Muscle of back (tissue), 13 donors: ENCODE measurements at places on chromosomes 11 and 22.

DNA sequence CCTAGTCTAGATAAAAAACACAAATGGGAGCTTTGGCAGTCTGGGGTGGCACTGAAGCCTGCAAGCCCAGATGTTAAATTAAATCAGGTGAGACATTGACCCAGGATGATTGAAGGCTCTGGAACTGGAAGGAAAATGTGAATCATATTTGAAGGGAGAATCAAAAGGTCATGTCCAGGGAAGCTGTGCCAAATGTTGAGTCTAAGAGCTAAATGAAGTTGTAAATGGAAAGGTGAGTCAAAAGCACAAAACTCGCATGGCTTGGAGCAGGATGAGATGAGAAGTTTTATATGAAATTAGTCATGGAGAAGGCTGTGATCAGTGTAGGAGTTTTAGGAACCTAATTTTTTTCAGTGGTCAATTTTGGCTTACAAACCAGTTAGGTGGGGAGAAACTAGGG is 301.1 kb downstream of the BLID start:
- no peak for DNase-seq

DNA sequence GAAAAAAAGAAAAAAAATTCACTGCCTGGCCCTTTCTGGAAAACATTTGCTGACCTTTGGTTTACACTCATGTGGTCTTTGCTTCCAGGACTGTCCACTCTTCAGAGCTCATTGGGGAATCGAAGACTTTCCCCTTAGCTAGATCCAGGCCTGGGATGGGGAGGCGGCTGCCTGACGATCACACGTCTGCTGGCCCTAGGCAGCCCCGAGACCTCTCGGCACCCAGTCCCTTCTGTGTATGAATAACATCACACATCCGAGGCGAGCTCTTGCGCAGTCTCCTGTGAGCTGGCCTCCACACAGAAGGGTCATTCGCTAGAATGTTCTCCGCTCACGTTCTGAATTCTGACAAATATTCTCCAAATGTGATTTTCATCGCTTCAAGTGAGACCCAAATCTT is 25.7 kb upstream of the GAL start:
- DNase-seq, result peak; percentile 8

GRCh38 chr11:42661942-42662341 is 649.9 kb upstream of the API5 start:
- DNase-seq, result no peak

GRCh38 chr11:34613552-34614056 is 7.3 kb upstream of the EHF start:
- DNase-seq, result peak; percentile 20

- no peak for DNase-seq
Observed at GRCh38 chr11:1165256-1166041, 7.7 kb downstream of the MUC5AC start.

DNA sequence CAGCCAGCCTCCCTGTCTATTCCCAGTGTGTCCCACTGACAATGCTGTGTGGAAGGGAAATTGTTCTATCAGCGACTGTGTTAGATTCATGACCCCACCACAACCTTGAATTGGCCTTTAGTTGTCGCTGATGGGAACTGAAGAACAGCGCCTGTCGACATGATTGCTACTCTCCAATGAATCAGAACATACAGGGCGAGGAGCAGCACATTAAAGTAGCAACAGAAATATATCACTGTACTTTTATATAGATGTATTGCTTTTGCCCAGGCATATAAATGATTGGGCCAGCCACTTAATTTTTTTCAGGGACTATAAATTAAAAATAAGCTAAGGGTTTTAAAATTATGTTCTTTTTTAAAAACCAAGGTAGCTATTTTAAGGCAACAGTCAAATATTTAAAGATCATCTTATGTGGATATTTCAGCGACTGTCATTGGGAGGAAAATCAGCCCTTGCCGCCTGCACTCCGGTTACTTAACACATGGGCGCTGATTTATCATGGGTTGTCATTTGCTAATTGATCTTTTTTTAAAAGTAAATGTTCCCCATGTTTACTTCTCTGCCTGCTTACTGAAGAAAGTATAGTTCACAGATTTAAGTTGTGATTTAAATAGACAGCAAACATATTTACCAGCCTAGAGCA is 42.1 kb downstream of the ARL14EP start:
- no peak for DNase-seq

GRCh38 chr11:125168918-125169456 is 4.4 kb downstream of the PKNOX2 start:
- DNase-seq, result peak; percentile 66

GRCh38 chr11:73398721-73399120 is 22.5 kb downstream of the RELT start:
- DNase-seq, result no peak

DNA sequence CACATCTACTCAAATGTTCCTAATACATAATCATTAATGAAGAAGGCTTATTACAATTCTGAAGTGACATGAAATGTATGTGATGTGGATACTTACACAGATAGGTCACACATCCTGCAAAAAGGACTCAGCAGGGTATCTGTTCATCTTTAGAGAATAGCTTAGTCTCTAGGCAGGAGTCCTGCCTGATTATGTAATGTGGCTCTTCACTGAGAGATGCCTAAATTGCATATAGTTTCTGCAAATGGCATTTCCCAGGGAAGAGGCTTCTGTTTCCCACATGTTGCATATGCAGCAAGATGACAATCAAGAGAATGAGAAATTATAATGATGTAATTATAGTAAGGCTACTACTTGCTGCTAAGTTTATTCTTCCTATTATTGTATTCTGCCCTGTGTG is 58.8 kb upstream of the SLC36A4 start:
- DNase-seq, result no peak

DNA sequence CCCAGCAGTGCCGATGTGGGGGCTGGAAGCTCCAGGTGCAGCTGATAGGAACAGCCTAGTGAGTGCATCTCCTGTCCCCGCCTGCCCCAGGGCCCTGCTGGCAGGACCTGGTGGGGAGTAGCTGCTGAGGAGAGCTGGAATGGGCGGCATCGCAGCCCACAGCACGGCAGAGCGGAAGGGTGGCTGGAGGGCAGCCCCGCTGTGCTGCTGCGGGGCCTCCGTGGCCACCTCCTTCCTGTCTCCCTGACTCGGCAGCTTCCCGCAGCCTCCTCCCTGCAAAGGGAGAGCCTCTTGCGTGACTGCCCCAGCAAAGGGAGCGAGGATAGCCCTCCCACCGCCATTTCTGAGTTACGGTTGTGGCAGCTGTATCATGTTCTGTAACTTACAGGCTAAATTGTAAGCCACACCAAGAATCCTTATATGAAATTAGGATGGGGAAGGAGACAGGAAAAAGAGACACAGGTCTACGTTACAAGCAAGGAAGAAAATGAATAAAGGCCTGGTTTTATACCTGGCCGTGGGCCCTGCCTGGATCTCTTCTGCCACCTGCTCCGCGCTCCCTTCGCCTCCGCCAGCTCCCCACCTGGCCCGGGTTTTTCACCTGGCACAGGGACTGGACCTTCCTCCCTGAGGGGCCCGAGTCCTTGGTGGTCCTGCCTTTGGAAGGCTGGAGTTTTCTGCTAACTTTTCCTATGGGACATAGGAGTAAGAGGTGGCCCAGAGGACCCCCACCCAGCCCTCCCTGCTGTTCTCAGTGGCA is 10.0 kb downstream of the TPCN2 start:
- DNase-seq, result no peak

DNA sequence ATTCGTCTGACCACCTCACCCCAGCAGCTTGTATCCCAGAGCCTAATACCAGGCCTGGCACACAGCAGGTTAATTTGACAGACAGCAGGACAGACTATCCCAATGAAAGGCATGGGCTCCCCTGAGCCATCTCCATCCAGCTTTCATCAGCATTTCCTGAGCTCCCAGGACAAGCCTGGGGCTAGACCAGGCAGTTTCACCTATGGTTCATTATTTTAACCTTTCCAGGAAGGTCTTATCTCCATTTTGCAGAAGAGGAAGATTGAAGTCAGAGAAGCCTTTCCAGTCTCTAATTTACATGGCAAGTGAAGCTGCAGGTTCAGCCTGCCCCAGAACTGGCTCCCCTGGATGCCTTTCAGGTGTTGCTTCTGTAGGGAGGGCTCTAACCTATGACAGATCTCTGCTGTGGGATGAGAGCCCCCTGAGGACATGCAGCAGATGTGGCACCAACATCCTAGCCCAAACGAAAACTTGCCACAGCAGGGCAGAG is 17.0 kb downstream of the ARRB1 start:
- DNase-seq, result no peak

DNA sequence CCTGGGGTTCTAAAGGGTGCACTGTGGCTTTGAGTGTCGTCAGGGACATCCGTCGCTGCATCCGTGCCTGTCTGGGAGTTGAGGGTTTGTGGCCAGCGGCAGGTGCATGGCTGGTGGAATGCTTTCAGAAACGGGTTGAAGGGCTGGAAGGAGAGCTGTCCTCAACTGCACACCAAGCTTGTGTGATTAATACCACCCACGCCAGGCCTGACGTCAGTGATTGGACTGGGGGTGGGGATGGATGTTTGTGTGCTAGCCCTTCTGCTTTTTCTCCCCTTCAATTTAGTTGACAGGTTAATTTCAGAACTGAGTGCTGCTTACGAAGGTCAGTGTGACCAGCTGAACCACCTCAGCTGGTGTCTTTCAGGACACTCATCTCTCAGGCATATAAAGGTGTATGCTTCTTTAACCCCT is 3.2 kb upstream of the GAB2 start:
- DNase-seq, result no peak

GRCh38 chr22:45587638-45588505 is 83.8 kb upstream of the ATXN10 start:
- no peak for DNase-seq

- DNase-seq, result no peak
Observed at GRCh38 chr11:87007963-87008362, 29.8 kb upstream of the TMEM135 start.

- DNase-seq, result no peak
Observed at GRCh38 chr22:46008291-46008690, 31.3 kb upstream of the WNT7B start.

DNA sequence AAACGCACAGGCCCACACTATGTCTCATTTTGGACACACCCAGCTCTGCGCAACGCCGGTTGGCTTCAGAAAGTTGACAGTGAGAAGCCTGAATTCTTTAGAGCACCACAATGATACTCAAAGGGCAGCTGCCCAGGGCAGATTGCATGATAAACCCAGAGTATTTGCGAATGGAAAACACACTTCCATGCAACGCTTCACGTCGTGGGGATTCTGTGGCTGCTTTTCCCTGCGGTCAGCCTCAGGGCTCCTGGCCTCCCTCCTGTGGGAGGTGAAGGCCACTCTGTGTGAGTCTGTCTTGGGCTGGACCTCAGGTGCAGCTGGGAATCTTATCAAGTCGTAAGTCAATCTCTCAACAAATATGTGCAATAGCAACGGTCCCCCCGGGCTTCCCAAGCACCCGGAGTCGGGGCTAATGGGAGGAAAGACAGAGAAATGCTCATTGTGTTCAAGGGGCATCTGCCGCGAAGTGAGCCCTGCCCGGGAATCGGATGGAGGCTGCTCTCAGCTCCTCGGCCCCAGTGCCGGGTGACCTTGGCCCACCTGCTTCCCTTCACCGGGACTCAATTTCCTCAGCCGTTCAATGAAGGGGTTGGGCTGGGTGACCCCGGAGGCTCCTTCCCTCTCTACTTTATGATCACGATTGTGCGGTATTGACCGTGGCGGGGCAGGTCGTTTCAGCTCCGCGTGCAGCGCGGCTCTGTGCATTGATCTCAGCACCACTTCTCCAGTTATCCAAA is 623.6 kb downstream of the BRD1 start:
- no peak for DNase-seq

GRCh38 chr22:35681454-35682052 is 33.3 kb downstream of the APOL6 start:
- no peak for DNase-seq

DNA sequence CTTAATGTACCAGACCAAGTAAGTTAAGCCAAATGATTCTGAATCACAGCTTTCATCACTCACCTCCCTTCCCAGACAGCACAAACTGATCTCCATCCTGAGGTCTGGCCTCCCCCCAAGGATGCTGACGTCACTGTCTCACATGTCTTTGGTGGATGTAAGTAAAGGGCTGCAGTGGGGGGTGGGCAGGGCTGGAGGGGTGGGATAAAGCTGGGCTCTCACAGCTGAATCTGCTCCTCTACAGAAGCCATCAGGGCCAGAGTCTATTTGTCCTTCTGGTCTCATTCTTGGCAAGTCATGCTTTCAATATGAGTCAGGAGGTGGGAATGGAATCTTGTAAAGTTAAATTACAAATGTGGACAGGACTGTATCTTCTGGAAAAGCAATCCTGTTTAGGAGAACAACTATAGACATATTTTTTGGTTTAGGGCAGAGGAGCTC is 32.7 kb downstream of the P4HA3 start:
- peak; percentile 69 for DNase-seq

GRCh38 chr22:41308054-41308453 is 6.7 kb downstream of the ZC3H7B start:
- DNase-seq, result peak; percentile 46

DNA sequence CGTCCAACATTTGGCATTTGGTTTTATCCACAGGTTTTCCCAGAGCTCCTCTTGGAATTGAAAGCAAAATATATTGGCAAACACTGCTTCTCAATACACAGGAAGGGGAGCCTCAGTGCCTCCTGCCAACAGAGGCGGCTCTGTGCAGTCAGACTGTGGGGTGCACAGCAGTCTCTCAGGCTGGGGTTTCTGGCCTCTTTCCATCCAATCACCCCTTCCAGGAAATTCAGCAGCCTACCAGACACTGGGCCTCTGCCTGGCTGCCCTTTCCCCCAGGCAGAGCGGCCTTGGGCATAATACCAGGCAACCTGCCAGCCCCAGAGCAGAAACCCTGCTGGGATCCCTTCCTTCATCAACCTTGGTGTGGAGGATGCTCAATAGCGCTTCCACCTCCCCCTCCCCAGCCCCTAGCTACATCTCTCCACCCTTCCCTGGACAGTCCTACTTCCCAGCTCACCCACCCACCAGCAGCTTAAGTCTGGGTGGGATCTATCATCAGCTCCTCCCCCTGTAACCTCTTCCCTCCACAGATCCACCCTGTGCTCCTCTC is 17.8 kb upstream of the RAPSN start:
- peak; percentile 60 for DNase-seq

DNA sequence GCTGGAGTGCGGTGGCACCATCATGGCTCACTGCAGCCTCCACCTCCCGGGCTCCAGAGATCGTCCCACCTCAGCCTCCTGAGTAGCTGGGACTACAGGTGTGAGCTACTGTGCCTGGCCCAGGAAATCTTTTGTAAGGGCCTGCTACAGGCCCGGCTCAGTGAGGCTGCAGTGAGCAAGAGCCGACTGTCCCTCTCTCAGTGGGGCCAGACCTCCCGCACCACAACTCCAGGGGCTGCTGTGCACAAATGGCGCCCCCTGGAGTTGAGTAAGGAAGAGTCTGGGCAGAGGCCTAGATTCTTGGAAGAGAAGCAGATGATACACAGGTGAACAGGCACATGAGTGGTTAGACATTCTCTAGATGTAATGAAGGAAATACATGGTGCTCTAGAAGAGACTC is 7.0 kb downstream of the SERHL2 start:
- DNase-seq, result peak; percentile 21
